ENCODE measurements at places on chromosomes 6 and 20.

- DNase-seq = no peak
These were observed 3.8 kb upstream of the NCR2 start for GRCh38 chr6:41331401-41332150.

DNA sequence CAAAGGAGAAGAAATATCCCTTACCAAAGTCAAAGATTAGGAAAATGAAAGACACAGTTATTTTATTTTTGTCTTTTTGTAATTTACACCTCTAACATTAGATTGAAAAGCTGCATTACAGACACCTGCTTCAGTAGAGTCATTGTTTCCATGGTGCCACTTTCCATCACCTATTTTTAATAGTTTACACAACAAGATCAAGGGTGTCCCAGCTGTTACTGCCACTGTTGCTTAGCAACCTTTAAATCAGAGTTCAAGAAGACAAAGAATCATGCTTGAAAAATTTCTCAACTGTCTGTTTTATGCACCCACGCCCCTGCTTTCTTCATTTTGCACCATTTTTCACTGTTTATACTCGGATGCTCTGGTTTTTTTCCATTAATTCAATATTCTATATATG, 668.2 kb upstream of the GJE1 start:
- no peak for DNase-seq

DNA sequence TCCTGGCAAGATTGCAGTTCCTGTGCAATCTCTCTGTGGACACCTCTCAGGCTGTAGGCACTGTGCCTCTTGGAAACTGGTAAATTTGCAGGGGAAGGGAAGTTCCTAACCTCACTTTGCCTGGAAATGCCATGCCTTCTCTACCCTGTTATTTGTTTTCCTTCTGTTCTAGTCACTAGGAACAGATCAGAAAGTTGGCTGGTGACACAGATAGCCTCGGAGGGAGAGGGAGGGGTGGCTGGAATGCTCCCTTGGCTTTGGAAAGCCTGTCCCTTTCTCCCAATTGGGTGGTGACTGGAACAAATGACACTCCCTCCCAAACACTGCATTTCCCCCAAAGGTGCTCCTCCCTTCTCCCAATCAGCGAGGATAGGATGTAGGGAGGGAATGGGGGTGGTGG, 131.5 kb upstream of the F13A1 start:
- DNase-seq = no peak

DNA sequence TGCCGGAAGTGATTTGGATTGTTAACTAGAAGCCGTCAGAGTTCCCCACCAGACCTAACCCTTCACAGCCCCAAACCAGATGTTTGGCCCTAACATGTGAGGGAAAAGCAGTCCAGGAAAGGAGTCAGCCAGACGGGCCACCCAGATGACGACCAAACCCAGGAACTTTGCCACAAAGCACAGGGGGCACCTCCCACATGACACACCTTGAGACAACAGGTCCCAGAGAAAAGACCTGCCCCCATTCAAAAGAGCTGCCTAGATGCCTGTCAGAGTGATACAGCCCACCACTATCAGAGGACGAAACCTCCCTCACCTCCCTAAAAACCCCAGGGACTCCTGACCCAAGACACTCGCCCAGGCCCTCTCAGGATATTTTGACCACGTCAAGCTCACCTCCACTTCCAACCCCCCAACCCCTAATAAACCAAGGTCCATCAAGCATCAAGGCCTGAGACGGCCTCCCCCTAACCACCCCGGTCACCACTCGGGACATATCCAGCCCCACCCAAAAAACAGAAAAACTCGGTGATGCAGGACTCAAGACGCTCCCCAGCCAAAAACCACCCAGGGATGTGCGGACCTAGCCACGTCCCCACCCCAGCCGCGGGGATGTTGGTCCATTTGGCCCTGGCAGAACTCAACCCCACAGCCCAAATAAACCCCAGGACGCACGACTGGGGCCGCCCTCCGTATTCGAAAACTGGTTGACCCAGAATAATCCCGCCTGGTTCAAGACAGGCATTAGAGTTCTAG, 662 bp downstream of the ZNF343 start:
- peak; percentile 38 for DNase-seq

DNA sequence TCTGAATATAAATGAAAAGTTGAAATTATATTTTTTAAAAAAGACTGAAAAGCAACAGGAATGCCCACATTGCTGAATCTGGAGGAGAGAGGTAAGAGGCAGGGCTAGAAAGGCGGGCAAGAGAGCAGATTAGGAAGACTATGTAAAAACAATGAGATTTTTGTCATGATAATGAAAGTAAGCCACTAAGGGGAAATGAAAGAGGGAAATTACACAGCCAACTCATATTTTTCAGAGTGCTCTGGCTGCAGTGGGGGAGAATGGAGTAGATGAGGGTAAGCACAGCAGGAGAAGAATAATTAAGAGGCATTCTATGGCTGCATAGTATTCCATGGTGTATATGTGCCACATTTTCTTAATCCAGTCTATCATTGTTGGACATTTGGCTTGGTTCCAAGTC, 281.9 kb downstream of the PKHD1 start:
- DNase-seq = no peak

- DNase-seq = no peak
These were observed 85.4 kb upstream of the MYLIP start for GRCh38 chr6:16043171-16044135.

GRCh38 chr6:45677381-45678284, 299.9 kb upstream of the SUPT3H start:
- DNase-seq = peak; percentile 76

- DNase-seq = no peak
These were observed 85.8 kb downstream of the SLC35F1 start for GRCh38 chr6:117992856-117993255.

DNA sequence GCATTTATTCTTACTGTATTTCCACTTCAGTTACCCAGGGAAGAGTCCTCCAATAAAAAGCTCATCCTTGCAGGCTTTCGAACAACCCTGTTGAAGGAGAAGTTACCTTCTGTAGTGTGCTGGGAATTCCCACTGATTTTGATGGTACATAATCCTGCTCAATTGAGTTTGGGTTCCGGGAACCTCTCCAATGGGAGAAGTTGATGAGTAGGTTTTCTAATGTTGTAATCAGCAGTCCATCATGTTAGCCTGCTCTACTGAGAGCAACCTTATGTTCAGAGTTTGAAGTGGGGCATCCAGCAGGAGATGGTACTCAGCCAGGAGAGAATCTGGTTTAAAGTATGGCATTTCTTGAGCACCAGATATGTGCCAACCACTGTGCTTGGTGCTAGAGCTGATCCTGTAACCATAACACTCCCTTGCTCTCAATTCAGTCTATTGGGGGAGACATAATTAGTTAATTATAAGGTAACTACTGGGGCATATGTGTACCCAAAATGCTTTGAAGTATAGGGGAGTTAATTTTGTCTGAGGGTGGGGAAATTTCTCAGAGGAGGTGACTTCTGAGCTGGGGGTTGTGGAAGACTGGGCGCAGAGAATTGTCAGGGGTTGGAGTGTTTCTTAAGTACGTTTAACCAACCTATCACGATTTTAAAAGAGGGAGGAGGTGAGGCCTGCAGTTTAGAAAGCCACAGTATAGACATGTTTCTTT, 2.1 kb downstream of the TOP1 start:
- no peak for DNase-seq

DNA sequence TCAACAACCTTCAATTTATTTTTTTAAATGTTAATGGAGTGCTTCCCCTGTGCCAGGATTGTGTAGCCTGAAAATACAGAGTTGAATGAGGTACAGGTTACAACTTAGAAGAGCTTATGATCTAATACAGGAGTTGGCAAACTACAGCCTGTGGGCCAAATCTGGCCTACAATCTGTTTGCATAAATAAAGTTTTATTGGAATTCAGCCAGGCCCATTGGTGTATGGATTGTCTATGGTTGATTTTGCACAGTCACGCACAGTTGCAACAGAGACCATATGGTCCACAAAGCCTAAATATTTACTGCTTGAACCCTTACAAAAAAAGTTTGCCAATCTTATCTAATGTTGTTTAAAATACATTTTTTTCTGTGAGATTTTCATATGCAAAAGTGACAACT, 177.3 kb upstream of the CCN2 start:
- no peak for DNase-seq

- no peak for DNase-seq
These were observed 244.8 kb downstream of the DLL1 start for GRCh38 chr6:170045981-170046667.

GRCh38 chr6:111211411-111212030, 124.2 kb downstream of the SLC16A10 start:
- DNase-seq = peak; percentile 67

- no peak for DNase-seq
These were observed 173.2 kb upstream of the EYA4 start for GRCh38 chr6:133067960-133068359.

DNA sequence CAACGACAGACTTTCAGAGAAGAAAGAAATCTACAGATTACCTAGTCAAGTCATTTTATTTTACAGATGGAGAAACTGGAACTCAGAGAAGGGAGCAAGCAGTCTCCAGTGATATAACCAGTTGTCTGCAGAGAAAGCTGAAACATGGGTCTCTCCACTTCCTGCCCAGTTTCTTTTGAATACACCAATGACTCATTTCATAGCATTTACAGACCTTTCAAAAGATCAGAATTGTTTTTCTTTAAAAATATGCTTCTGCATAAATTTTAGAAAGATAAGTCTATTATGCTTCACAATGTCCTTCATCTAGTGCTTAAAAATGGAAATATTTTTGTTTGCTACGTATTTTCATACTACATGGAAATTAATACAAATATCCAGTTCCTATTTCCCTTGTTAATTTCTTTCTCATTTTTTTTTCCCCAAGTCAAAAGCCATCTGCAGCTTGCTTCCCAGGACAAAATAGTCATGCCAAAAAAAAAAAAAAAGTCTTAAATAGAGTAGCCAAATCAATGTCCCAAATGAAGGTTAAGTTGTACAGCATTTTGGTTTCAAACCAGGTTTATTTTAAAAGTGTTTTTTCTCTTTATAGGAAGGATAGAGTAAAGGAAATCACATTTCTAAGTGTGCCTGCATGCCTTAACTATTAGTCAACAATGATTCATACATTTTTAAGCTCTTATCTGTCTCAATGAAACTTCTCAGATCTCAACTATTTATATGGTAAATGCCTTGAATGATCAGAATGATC, 36.9 kb downstream of the ARHGAP18 start:
- DNase-seq = no peak

- no peak for DNase-seq
These were observed 149.7 kb upstream of the SGK1 start for GRCh38 chr6:134467620-134468019.

DNA sequence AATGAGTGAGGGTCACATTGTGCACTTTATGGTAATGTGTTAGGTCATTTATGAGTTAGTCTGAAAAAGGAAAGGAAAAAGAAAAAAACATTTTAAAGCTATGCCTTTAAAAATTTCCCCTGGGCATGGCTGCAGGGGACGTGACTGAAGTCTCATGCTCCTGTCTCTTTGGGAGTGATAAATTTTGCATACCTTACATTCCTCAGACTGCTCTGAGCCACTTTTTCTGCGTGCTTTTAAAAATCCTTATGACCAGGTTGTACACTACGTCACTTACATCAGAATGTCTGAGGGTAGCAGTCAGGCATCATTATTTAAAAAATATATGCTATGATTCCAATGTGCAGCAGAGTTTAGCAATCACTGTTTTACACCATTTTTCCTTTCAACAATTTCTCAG, 121.2 kb downstream of the RFPL4B start:
- no peak for DNase-seq

- peak; percentile 79 for DNase-seq
These were observed 27.6 kb downstream of the ZNF311 start for GRCh38 chr6:28977341-28978132.

GRCh38 chr6:37840940-37841300, 21.4 kb downstream of the ZFAND3 start:
- no peak for DNase-seq

GRCh38 chr6:162962093-162962492, 234.3 kb downstream of the PACRG start:
- DNase-seq = no peak

GRCh38 chr6:391559-392440, at the start of gene IRF4:
Gene IRF4, plus strand, starts transcription at chr6:391752. Its CDS starts 1,401 bp downstream, at chr6:393153.
- DNase-seq = no peak

Measured in hematopoietic multipotent progenitor cell treated with erythropoietin and hydrocortisone succinate and interleukin-3 and kit ligand, for 6 days (in vitro differentiated cells).